Caki2 (cell line): ENCODE measurements at places on chromosomes 4 and X.

- DNase-seq: no peak
Observed at GRCh38 chr4:126202226-126202625, 887.5 kb downstream of the FAT4 start.

GRCh38 chr4:1115528-1116293 is 2.3 kb upstream of the RNF212 start:
- DNase-seq: no peak

GRCh38 chr4:125043486-125043885 is 271.3 kb upstream of the FAT4 start:
- no peak for DNase-seq

- DNase-seq: no peak
Observed at GRCh38 chr4:77039796-77040195, 36.0 kb downstream of the CCNI start.

DNA sequence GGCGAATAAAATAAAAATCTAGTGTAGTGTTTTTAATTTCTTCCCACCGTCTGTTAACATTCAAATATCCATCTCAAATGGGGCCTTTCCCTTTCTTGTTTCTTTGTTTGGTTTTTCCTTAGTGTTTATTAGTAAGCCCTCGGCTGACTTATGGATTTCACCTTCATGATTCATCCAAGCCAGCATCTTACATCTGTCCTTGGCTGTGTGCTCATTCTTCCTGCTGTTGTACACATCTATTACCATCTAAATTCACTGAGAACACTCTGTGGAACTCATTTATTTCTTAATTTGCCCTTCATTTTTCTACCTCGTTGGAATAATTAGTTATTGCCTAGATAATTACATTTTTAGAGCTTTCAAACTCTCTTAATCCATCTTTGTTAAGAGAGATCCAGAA is 84.9 kb downstream of the SPCS3 start:
- DNase-seq: no peak

DNA sequence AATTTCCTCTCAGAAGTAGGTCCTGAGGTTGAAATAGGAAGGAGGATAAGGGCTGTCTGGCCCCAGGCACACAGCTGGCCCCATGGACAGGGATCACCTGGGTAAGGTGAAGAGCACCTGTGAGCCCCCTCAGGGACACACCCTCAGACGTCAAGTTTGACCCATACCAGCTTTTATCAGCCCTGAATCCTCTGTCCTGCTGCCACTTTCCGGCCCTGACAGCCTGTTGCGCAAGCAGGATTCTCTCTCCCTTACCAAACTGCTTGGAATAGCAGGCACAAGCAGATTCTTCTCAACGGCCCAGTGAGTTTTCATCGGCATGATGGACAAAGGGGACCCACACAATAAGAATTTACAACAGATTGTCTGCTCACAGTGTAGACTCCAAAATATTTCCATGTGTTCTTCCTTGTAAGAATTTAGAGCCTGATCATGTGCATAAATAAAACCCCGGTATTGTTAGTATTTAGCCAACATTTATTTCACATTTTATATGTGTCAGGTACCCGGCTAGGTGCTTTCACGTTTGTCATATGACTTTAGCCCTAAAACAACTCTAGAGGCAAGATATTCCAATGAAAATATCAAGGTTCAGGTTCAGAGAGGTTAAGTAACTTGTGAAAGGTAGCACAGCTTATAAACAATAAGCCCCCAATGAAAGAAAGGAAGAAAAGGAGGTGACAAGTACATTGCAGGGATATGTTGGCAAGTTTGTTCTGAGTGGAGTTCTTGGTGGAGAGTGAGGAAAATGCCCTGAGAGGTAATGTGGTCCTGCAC is 107.2 kb upstream of the KIT start:
- no peak for DNase-seq

- no peak for DNase-seq
Observed at GRCh38 chr4:38170338-38171169, 210.4 kb downstream of the PTTG2 start.

- peak; percentile 62 for DNase-seq
Observed at GRCh38 chr4:86895692-86896488, 3.7 kb upstream of the C4orf36 start.

DNA sequence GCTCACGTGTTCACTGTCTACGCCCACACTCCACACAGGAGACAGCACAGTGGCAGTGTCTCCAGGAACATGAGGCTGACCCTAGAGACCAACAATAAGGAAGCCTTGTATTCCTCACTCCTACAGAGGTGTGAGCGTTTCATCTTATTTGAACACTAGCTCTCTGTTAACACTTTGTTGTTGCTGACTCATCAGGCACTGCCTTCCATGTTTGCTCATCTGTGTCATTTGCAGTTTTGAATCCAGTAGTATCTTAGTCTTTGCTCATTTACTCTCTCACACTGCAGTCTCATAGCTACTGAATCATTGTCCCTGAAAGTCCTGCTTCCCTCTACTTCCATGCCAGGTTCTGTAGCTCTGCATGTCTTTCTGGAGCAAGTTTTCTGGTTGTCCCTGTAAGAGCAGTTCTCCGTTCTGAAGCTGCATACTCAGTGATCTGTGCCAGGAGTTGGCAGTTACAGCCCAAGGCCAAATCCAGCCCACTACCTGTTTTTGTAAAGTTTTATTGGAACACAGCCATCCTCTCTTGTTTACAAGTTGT is 80.3 kb upstream of the DCLK2 start:
- DNase-seq: peak; percentile 86

DNA sequence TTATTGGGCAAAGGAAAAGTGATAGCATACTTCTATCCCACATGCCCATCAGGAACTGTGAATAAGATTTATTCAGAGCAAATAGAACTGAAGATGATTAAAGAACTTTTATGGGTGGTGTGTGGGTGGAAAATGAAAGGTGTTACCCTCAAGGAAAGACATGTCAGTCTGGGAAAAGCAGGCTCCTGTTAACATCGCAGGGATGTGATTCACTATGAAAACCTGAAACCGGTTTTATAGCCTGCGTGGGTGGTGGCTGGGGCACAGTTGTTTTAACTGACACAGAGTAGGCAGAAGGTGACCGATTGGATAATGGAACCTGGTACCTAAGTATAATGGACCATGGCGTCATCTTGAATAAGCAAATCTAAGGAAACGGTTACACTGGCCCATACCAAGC is 61.3 kb upstream of the CASK start:
- DNase-seq: peak; percentile 42

DNA sequence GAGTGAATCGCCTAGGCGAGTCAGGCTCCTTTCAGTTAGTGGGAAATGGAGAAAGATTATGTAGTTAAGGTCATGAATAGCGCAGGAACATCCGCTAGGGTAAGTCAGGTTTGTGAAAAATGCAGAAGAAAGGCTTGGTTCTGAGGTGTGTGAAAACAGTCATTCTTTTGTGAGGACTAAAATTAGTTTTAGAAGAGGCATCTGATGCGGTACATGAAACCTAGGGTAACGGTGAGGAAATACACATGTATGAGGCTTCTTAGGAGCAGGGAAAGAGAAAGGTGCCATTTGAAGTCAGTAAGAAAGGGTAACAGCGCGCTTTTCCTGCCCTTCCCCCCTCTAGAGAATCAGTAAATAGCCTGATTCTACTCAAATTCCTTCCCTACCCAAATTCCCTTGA is 570 bp upstream of the RNF128 start:
- no peak for DNase-seq

GRCh38 chrX:48720577-48721250 is 24.2 kb downstream of the SUV39H1 start:
- no peak for DNase-seq

DNA sequence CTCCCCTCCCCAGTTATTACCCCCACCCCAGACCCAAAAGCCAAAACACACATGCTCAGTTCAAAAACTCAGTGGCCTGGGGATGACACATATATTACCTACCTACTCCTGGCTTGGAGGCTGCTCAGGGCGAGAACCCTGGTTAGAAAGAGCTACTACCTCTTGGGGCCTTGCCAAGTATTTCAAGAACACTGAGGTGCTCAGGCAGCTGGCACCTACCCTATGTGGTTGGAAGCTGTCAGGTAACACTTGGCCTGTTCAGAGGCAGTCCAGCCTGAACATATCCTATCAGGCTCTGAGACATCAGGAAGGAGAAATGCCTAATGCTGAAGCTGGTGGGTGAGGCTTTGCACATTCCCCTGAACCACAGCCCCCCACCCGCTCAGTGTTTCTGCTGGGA is 4.9 kb downstream of the BCAP31 start:
- no peak for DNase-seq

GRCh38 chr4:188297873-188298272 is 158.6 kb downstream of the TRIML1 start:
- no peak for DNase-seq

GRCh38 chr4:136562834-136563233 is 969.5 kb downstream of the PCDH18 start:
- no peak for DNase-seq

DNA sequence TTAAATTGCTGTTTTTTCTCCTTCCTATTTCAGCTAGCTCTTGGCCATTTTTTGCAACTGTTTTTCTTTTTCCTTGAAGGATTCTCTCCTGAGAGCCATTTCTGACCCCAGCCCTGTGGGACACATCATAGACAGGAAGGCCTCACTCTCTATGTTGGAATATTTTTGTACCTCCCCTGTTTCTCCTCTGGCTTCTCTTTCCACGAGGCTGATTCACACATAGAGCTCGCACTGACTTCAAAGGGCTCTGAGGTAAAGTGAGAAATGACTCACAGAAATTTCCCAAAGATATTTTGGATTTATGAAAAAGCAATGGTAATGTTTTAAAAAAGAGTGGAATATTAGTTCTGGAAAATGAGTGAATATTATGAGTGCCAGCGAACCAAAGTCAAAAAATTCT is 181.7 kb upstream of the IGFBP7 start:
- DNase-seq: no peak

DNA sequence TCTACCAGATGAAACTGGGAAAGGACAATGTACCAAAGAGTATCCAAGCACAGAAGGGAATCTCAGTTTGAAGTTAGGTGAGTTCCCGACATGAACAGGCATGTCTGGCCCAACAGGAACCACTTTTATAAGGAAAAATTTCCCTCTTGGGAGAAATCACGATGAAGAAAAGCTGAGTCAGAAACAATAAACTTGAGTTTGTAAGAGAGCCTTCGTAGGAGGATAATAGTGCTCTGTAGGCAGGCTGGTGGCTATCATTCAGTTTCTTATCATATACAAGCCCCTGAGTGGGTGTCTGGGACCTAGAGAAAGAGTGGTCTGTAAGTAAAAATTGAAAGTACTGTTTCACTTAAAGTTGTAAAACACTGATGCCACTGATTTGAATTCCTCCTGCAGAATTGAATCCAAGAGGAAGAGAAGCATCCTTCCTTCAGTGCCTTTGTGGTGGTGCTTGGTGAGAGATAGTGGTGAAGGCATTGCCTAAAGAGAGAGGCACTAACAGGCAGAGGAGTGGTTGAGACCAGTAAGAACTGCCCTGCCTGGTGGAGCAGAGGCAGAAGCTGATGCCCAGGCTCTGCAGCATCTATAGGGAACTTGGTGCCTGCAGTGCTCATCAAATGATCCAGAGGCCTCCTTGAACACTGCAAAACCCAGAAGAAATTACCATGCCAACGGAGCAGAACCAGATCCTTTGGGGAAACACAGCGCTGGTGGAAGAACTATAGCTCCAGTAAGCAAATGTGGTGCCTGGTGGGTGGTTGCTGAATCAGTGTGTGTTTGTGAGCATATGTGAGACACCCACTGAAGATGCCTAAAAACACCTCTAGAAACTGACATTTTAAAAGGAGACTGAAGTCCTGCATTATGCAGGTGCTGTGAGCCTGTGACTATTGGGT is 31.7 kb upstream of the METAP1 start:
- DNase-seq: no peak

- no peak for DNase-seq
Observed at GRCh38 chrX:65517923-65518322, 16.7 kb downstream of the LAS1L start.

DNA sequence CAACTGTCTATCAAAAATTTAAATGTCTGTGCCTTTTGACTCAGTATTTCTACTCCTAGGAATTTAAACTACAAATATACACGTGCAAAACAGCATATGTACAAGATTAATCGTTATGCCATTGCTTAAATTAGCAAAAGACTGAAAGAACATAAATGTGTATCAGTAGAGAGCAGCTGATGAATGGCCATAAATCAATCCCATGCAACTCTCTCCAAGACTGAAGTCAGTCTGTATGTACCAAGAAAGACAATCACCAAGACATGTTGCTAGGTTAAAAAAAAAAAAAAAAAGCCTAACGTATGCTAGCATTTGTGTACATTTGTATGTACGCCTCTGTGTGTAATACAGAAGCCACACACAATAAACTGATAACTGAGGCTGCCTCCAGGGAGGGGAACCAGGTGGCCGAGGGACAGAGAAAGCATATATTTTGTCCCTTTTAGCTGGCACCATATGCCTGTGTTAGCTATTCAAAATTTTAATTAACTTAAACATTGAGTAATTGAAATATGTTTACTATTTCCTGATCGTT is 130.7 kb downstream of the SH3KBP1 start:
- no peak for DNase-seq

DNA sequence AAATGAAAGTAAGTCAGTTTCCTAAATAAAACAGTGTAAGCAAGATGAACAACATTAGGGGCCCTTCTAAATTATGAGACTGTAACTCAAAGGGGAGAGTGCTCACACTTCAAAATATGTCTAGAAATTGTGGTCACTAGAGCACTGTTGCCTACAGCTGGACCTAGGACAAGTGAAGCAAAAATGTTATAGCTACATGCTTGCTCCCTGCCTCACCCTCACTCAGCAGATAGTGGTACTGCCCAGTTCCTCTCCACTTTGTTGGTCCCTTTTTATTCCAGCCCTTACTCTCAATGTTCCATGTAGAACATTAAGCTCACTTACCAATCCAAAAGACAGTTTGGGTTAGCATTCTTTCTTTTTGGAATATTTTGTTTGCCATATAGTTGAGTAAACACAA is 147.3 kb downstream of the GRIA3 start:
- DNase-seq: no peak

DNA sequence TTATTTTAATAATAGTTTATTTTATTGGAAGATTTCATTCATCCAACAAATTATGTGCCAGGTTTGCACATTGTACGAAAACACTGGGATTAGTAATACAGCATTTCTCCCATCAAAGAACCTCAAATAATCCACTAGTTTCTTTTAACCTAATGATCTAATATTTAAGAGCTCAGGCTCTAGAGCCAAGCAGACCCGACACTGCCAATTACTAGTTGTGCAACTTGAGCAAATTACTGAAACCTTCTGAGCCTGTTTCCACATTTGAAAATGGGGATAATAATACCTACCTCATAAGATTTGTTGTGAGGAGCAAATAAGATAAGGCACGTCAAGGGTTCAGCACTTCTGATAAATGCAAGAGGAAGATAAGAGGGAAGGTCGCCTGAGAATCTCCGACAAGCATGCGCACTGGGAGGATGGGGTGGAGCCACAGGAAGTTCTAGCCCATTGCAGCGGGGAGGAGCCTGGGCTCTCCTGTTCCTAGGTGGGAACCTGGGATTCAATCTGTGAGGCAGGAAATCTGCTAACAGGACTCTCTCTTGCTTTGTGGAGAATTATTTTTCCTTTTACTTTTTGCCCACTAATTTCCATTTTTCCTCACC is 141.5 kb upstream of the SMAD1 start:
- DNase-seq: no peak

GRCh38 chr4:32207456-32207855 is 1487.3 kb downstream of the PCDH7 start:
- DNase-seq: no peak
